ENCODE measurements at places on chromosomes 12 and 14.

DNA sequence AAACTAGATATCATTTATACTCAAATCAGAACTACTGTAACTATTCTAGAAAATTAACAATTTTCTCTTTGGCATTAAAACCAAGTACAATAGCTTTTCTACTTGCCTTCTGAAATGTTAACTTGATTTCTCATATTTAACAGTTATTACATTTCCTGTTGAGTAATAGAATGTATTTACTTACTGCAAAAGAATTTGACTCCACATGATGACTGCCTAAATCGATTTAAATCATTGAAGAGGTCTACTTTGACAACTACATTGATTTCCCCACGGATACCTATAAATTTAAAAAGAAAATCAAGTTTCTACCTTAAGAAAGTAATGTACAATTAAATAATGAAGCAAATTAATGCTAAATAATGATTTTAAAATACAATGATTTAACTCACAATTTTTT lies 18.9 kb downstream of the C2CD5 start:
- no peak for DNase-seq

DNA sequence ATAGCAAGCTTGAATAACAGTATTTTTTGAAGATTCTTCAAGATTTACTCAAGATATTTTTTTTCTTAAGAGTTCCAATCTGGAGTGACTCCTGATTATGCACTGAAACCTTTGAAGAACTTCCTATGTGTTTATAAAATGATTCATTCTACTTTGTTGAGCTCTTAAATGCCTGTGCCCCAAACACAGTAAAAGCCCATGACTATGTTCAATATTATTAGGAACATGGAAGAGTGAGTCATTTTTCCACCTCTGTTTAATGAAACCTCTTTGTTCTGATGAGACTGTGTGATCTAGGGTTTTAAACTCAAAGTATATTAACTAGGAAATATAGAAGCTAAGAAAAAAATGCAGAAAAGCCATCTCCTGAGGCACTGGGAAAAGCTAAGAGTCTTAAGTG lies 415.0 kb upstream of the FBXO33 start:
- no peak for DNase-seq

- no peak for DNase-seq
Measured at GRCh38 chr12:49669796-49670195, 37.4 kb downstream of the FMNL3 start.

GRCh38 chr14:85468816-85469215 lies 61.1 kb upstream of the FLRT2 start:
- DNase-seq = no peak

DNA sequence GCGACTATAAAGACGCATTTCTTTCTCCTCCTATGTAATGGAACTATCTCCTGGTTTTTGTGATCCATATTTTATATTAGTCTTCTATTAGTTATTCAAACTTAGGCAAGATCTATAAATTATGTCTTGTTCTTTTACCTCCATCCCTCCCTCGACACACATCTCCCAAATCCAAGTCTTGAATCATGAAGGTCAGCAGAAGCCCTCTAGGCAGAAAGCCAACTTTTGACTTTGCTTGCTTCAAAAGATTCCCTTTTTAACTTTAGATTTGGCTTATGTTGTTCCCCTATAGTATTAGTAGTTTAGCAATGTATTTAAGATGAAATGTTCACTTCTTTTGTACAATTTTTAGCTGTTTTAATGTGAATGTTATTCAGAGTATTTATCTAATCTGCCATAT lies 689.8 kb downstream of the SLC6A15 start:
- DNase-seq = no peak

- DNase-seq = no peak
Measured at GRCh38 chr12:52082026-52082668, 2.6 kb downstream of the SMIM41 start.
